Epithelial cell of proximal tubule (primary cell): ENCODE measurements at places on chromosomes 5 and 9.
A peak's percentile ranks its signal among the peaks of the same experiment; 100 is the strongest.

DNA sequence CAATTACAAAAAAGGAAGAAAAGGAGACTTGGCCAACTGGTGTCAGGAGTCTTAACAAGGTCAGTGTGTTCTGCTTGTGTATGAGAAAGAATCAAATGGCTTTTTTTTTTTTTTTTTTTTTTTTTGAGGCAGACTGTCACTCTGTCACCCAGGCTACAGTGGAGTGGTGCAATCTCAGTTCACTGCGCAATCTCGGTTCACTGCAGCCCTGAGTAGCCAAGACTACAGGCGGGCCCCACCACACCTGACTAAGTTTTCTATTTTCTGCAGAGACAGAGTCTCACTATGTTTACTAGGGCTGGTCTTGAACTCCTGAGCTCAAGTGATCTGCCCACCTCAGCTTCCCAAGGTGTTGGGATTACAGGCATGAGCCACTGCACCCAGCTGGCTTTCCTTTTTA, 3.1 kb upstream of the IL7R start:
- DNase-seq = no peak

DNA sequence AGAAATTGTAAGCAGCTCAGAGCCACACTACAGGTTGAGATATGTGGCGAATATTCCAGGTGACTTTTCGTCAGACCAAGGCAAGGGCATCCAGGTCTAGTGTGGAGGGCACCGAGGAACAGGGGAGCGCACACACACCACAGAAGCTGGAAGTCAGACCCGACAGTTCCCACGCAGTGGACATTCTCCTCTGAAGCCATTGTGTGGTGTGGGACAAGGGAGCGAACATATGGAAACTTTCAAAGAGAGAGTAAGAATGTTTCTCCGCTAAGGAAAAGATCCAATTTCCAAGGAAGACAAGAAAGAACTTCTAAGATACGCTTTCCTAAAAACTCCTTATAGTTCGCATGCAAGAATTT, 141.4 kb upstream of the OTULINL start:
- DNase-seq = no peak

DNA sequence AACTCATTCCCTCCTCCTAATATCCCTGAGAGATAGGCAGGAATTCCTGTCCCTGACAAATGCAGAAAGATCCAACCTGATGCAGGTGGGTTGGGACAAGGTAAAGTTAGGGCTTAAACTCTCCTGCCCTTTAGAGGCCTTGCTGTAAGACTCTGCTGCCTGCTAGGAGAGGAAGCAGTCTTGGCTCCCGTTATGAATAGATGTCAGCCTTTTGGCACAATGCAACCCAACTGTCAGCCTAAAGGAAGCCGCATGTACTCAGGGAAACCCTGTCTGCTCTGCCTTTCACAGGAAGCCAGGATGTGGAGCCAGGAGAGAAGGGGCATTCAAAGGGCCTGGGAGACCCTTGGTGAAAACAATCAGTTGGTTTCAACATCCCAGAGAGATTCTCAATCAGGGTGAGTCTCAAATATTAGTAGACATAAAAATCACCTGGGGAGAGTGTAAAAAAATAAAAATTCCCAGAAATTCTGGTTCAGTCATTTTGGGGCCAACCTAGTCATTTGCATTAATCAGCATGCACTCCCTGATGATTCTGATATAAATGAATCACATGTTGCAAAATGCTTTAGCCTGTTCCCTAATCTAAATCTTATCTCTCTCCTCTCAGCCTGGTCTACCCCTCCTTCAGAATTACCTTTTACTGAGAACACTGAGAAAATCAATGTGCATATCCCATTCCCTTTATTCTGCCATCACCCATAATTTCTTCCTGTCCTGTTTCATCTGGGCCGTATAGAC, 136.2 kb upstream of the TRIM32 start:
- DNase-seq = no peak

DNA sequence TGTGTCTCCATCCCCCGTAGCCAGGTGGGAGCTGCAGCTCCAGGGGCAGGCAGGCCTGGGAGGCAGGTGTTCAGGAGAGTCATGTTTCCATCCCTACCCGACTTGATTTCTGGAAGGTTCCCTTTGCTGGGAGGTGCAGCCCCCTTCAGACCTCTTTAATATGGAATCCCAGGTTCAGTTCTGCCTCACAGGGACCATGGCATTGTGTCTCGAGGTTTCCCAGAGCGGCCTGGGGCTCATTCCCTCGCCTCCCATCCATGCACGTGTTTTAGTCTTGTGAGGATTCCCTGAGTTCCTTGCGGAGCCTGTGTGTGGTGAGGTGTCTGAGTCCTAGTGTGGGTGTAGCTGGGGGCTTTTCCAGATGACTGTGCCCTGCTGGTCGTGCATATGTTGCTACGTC, 16.5 kb upstream of the AHRR start:
- no peak for DNase-seq

DNA sequence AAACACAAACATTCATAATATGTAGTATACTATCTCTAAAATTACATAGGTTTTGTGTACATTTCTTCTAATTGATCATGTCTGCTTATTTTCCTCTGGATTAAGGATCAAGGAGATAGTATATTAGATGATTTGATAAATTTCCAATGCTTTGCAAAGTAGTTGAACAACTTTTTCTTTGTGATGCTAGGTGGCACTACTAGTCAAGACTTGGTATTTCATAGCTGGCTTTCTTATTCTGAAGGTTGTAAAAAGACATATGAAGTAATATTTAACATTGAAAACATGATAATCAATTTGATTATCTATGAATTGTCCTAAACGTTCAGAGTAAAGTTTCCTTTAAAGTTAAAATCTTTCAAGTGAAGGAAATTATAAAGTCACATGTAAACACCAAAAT, 106.1 kb upstream of the FGF10 start:
- no peak for DNase-seq

DNA sequence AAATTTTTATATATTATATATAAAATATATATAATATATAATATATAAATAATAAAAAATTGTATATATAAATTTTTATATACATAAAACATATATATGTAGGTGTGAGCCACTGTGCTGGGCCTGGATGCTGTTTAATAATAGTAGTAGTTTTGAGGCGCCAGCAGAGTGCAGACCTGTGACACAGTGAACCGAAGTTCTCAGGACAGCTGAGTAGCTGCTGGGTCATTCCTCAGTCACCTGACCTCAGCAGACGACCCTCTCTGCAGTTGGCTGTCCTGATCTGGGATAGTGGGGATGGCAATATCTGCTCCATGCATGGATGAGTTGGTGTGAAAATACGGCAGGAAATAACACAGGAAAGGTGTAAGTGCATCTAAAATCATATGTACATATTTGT, 3.3 kb upstream of the SNX18 start:
- DNase-seq = peak; percentile 32

GRCh38 chr5:1937590-1937989, 54.9 kb upstream of the IRX4 start:
- no peak for DNase-seq

GRCh38 chr5:144308906-144309670, 138.4 kb downstream of the KCTD16 start:
- DNase-seq = no peak

DNA sequence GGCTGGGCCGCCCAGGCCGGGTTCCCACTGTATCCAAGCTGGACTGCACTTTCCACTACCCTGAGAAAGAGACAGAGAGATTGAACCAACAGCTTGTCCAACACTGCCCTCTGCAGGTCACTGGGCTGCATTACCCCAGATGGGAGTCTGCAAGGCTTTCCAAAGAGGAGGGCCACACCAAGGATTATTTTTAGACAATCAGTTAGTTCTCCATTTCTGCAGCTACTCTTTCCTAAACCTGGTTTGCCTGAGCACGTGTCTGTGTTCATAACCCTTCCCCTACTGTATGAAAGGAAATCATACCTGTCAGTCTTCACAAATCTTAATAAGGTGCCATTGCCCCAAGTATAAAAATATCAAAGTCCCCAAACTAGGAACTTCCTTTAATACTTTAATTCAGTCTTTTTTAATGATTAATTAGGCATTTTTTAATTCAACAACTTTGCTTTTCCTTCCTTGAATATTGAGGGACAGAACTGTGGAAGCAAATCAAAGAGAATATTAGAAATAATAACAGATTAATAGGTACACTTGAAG, 13.4 kb upstream of the FGF1 start:
- DNase-seq = no peak

DNA sequence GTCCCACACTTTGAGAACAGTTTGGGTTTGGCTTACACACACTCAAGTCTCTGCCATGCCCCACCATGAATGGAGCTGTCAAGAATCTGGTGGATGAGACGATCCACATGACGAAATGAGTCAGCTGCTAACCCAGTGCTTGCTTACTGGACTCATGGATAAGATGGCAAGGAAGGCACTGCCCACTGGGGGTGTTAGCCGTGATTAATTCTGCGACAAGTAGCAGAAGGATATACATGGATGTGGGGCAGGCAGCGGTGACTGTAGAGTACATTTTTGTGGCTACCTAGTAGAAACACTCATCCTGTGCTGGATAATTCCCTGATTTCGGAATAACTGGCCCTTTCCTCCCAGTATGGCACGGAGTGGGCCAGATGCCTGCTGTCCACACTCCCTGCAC, 77.5 kb downstream of the SPATA31C2 start:
- DNase-seq = no peak

DNA sequence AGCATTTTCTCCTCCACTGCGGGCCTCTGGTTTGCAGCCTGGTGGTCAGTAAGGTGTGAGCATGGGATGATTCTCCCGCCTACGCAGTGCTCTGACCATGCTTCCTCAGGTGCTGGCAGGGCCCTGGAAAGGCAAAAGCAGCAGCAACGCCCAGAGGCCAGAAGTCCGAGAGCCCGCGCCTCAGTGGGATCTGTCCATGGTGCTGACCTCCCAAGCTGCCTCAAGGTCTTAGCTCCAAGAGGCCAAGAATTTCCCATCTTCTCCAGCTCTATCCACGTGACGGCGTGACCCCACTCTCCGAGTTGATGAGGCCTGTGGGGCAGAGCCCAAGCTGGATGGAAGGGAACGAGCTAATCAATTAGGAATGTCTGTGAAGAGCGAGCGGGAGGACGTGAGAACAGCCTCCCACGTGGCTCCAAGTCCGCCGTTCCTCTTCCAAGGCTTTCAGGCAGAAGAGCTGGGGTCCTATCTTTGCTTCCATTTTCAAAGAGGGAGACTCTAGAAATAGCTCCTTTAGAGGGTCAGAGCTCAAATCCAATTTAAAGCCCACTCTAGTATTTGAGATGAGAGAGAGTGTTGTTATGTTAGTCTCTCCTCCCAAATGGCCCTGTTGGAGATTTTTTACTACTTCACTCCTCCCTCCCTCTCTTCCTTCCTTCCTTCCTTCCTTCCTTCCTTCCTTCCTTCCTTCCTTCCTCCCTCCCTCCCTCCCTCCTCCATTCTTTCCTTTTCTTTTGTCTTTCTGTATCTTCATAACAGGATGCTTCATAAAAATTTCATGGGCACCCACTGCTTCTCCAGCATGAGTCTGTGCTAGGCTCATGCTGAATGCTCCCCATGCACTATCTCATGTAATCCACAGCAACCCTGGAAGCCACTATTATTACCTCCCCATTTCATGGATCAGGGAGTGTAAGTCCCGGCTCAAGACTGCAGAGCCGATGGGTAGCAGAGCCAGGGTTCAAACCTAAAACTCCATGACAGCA, 69.3 kb downstream of the OLFM1 start:
- no peak for DNase-seq

DNA sequence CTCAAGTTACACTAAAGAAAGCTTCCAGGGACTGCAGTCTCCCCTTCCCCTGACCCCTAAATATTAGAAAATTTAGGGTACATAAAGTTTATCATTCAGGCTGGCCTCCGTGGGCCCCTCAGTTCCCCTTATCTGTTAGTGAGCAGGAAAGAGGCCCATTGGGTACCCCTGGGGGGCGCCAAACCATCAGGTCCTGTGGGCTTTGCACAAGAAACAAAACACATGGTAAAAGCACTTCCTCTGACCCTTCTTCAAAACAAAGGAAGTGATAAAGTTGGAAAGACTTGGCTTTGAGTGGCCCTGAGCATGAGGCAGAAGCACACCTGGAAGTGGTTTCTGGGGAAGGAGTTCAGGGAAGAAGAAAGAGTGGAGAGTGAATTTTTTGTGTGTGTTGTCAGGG, 213.0 kb downstream of the SMARCA2 start:
- no peak for DNase-seq

- DNase-seq = no peak
Observed at GRCh38 chr5:8930021-8930420, 615.9 kb downstream of the SEMA5A start.

GRCh38 chr9:136857166-136857565, 5.0 kb downstream of the MAMDC4 start:
- no peak for DNase-seq

DNA sequence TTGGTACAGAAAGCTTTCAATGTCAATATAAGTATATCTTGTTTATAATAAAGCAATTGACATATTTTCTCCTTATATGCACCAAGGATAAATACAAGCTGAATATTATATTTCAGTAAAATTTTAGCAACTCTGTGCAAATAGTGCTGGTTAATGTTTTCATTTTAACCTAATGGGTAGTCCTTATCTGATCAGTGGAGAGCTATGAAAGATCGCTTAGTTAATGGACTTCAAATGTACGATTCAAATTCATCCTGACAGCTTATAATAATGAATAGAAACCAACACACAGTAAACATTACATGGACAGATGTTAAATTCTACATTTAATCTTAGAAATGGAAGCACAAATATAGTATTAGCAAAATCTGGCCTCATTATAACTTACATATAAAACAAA, 1495.2 kb upstream of the C9orf72 start:
- no peak for DNase-seq

GRCh38 chr9:4491626-4491975, 1.3 kb downstream of the SLC1A1 start:
- DNase-seq = no peak

GRCh38 chr5:67639976-67640375, 443.4 kb upstream of the CD180 start:
- DNase-seq = no peak

DNA sequence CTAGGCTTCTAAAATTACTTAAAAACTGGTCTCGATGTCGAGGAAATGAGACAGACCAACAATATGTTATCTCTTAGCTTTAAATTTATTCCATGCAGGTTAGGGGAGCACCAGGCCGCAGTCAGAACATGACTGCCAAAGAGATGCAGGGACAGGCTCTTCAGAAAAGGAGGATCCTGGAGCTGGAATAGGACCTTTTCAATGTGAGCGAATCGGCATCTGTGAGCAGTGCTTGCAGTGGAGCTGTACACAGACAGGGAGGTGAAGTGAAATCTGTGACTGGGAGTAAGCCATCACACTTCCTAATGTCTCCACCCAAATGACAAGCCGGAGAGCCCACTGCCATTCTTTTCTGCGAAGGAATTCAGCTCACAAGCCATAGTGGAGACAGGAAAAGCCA, 78.2 kb downstream of the EFNA5 start:
- no peak for DNase-seq

- DNase-seq = no peak
Observed at GRCh38 chr5:134568761-134569695, 43.6 kb downstream of the JADE2 start.

GRCh38 chr9:110655754-110656641, 12.6 kb upstream of the MUSK start:
- DNase-seq = no peak
